ENCODE measurements at places on chromosomes 11 and 22.

DNA sequence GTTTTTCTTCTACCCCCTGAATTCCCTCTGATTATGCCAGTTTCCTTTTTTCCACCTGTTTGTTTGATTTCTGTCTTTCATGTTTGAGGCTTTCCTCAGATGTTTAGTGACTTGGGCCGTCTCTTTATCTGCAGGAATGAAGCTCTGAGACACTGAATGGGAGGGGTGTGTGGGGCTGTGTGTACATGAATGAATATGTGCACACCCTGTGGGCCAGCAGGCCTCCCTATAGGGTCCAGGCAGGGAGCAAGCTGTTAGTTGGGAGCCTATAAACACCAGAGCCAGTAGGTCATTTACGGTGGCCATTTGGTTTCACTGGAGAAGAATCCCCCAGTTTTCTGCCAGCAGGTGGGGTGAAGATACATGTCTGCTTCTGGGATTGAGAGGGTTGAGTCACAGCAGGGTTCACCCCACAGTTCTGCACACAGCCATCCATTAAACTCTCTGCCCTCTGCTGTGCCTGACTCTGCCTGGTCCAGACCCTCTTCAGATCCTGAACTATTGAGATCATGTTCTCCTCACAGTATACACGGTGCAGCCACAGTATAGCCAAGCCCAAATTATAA is 34.8 kb downstream of the BARX2 start:
- DNase-seq: no peak

DNA sequence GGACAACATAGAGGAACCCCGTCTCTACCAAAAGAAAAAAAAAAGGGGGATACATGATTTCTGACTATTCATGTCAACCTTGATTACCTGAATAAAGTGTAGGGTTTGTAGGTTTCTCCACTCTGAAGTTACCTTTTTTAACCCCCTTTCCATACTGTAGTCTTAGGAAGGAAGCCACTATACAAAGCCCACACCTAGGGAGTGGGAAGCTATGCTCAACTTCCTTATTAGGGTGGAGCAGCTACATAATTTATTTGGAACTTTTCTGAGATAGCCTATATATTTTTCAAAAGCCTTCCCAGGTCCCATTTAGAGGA is 582 bp upstream of the ATP6V1E1 start:
- DNase-seq: no peak

DNA sequence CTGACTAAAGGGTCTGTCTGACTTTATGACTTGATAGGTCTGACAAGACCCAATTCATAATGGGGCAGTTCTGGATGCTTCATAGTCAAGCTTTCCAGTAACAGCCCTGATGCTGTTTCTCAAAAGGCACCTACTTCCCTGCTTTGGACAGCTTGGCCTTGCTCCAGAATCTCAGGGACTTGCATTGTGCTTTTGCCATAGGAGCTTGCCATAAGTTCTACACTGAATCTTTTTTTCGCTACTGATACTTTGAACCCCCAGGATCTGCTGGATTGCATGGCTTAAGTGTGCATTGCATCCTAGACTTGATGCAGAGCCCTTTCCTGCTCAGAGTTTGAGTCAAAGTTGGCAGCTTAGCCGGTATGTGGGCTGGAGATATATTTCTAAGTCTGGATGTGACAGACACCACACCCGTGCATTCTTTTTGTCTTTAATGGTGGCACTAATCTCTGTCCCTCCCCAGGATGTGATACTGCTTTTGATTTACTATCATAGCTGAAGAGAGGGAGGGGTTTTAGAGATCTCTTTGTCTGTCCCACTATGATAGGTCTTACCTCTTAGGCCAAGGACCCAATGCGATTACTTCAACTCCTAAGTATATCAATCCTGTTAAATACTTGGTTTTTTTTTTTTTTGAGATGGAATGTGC is 16.9 kb upstream of the SLC3A2 start:
- no peak for DNase-seq

DNA sequence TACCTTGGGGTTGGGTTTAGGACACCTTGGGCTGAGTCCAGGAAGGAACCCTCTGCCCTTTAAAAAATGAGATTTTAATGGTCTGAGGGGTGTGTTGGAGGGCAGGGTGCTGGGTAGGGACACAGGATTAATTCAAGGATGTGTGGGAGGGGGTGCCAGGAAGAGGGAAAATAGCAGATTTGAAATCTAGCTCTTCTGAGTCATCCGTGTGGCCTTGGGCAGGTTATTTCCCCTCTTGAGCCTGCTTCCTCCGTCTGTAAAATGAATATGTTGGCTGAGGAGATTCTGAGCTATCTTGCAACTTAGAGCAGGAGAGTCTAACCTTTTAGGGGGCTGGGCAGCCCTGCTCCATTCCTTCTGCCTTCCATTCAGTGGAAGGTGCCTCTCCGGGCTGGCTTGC is 3.0 kb downstream of the TSPAN18 start:
- DNase-seq: no peak

GRCh38 chr11:27239305-27239942 is 123.6 kb downstream of the CCDC34 start:
- no peak for DNase-seq

GRCh38 chr22:44542561-44543222 is 44.7 kb upstream of the RTL6 start:
- no peak for DNase-seq

GRCh38 chr22:24290459-24290858 is 19.8 kb downstream of the SPECC1L start:
- DNase-seq: no peak

DNA sequence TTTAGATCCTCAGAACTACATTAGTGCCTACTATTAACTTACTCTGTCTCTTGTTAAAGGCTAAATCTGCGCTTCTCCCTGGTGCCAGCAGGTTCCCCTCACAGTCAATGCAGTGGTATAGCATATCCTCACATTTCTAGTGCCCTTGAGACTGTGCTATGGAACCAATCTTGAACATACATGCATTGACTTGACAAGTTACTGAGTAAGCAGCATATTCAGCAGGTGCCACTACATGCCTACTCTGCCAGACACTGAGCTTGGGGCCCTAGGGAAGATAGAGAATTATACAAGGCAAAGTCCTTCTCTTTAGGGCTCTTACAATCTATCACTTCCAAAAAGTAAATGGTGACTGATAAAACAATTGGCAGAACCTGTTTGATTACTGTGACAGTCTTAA is 3.2 kb downstream of the FUT4 start:
- no peak for DNase-seq

Measured in activated CD8-positive, alpha-beta memory T cell treated with anti-CD3 and anti-CD28 coated beads for 4 hours (primary cell).